Suppressor macrophage treated with lipopolysaccharide for 4 hours (primary cell): ENCODE measurements at places on chromosomes 7 and 10.

- no peak for DNase-seq
These were observed 1.8 kb downstream of the PSMG3 start for GRCh38 chr7:1567896-1568510.

- DNase-seq: no peak
These were observed 132.1 kb downstream of the STRA8 start for GRCh38 chr7:135365721-135366120.

DNA sequence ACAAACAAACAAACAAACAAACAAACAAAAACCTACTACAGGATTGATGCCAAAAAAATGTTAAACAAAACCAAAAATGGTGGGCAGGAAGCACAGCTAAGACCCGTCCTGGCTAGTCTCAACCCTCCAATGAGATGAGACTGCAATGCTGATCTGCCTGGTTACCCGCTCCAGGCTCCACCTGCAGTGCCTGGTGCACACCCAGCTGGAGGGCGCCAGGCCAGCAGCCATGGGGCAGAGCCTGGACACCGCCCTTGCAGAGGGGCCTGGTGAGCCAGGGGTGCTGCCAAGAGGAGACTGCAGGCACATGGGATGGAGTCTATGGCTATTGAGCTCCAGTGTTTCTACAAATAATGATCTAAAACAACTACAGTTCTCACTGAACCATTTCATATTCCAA is 107.0 kb downstream of the LARP4B start:
- no peak for DNase-seq

GRCh38 chr7:107563081-107563774 is 492 bp downstream of the COG5 start:
- peak; percentile 22 for DNase-seq

GRCh38 chr10:125153703-125154490 is 6.5 kb downstream of the CTBP2 start:
- DNase-seq: peak; percentile 49

DNA sequence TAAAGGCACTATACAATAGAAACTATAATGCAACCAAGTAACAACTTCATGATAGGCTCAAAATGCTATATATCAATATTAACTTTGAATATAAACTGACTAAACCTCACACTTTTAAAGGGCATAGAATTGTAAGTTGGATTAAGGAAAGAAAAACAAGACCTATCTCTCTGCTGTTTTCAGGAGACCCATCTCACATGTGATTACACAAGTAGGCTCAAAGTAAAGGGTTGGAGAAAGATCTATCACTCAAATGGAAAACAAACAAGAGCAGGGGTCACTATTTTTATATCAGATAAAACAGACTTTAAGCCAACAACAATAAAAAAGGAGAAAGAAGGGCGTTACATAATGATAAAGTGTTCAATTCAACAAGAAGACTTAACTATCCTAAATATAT is 155.5 kb downstream of the CDK14 start:
- no peak for DNase-seq

GRCh38 chr10:7507887-7508726 is 97.3 kb upstream of the SFMBT2 start:
- DNase-seq: no peak

DNA sequence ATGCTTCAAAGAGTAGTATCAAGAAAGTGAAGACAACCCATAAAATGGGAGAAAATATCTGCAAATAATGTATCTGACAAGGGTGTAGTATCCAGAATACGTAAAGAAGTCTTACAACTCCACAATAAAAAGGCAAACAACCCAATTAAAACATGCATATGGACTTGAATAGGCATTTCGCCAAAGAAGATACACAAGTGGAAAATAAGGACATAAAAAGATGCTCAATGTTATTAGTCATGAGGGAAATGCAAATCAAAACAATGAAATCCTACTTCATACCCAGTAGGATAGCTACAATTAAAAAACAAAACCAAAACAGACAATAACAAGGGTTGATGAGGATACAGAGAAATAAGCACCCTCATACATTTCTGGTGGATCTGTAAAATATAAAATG is 79.2 kb downstream of the NUDCD3 start:
- DNase-seq: no peak

GRCh38 chr10:110629680-110630191 is 14.4 kb upstream of the RBM20 start:
- no peak for DNase-seq

GRCh38 chr10:6464862-6465430 is 115.1 kb downstream of the PRKCQ start:
- DNase-seq: no peak

GRCh38 chr10:107098326-107098725 is 66.2 kb downstream of the SORCS1 start:
- no peak for DNase-seq

GRCh38 chr10:75544993-75545706 is 113.7 kb downstream of the LRMDA start:
- DNase-seq: no peak

DNA sequence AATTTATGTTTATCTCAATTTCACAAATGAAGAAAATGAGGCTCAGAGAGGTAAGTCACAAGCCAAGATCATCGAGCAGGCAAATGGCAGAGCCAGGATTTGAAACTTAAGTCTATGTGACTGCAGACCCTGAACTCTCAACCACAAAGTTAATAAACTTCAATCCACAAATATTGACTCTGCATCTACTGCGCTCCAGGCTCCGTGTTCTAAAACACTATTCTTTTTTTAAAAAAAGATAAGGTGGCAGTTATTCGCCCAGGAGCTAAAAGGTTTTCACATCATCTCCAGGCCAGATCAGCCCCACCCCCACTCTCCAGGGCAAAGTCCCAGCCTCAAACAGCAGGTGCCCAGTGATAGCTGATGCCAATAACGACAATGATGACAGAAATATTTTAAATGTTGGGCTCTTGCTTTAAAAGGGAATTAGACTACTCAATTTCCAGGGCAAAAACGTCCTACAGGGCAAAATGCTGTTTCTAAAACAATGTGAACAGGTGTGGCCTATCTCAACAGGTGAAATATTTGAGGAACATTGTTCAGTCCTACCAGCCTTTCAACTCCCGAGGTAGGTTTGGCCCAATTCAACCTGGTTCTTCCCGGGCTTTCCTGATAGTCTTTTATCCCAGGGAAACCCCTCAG is 85.2 kb downstream of the SORBS1 start:
- DNase-seq: no peak

DNA sequence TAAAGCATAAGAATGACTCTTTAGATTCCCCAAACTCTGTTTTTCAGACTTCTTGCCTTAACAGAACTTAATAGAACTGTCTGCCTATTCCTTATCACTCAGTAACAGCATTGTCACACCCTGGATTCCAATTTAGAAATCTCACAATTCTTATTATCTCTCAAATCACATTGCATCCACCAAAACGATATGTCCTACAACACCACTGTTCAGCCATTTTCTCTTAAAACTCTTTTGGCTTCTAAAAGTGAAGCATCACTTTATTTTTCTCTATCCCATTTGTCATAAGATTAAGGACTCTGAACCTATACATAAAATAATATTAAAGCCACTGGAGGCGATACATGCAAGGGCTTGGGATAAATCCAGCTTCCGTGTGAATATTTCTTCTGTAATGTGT is 1.2 kb upstream of the CPED1 start:
- no peak for DNase-seq

GRCh38 chr7:55970978-55971377 is 6.6 kb downstream of the NIPSNAP2 start:
- DNase-seq: no peak

GRCh38 chr7:73706126-73707044 is 13.1 kb downstream of the STX1A start:
- no peak for DNase-seq

DNA sequence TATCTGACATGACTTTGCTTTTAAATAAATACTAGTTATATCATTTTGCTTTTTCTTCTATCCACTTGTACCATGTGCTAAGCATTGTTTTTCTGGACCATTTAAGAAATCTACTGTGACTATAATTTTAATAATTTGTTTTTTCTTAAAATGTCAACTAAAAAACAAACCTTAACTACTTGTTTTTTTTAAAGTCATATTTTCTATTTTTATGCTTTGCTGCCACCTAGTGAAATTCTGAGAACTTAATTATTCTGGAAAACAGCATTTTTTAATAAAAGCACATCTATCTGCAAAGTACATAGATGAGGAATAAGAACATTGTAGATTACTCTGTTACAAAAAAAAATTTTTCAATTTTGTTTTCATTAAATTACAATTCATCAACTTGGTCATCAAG is 47.4 kb downstream of the ORC5 start:
- DNase-seq: peak; percentile 35

DNA sequence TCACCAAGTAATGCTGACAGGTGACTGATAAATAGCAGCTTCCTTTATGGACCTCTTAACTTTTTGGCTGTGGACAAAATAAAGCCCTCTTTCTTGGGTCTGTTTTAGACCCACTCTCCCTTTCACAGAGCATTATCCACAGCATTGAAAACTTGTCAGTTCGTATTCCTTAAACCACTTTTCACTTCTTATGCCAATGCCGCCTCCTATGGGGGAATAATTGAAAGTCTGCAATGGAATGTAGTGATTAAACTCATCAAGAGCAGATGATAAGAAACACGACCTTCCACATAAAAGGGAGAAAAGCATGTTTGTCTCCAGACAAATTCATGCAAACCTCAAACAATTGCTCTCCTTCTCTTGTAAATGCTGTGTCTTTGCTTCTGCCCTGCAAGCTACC is 153.4 kb downstream of the SORCS1 start:
- DNase-seq: peak; percentile 42

DNA sequence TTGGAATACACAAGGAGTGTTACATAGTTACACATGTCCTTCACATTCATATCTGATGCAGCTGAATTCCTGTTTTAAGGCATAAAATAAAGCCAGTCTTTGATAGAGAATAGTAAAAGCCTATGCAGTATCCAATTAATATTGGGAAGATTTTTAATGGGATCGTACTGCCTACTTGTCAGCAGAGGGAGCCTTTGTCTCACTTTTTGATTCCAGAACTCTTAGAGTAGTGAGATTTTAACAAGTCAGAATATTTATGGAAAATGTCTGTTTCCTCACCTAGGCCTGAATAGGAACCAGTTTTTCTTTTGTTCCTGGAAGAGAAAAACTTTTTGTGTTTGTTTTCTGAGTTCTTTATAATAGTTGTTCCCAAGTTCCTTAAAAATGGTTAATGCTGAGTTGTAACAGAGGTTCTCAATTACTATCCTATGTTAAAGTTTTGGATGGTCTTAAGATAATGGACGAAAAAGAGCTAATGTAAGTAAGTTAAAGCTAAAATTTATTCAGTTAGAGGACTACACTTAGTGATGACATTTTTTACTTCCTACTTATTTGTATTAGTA is 114.0 kb downstream of the BBS9 start:
- DNase-seq: peak; percentile 33

- DNase-seq: no peak
These were observed 6.2 kb downstream of the CLRN3 start for GRCh38 chr10:127886371-127887051.

DNA sequence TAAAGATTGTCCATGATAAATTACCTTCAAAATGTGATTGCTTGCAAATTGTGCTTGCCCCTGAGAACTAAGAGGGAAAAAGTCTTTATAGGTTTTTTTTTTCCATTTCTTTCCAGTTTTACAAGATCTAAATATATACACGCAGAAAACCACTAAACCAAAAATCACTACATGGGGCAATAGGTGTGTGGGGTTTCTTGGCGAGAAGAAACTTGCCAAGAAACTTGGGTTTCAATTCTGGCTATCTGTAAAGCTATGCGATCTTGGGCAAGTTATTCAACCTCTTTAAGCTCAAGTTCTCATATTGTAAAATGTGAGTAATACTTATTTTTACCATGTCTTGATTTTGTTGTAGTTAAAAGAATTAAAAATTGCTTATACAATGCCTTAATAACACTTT is 17.0 kb downstream of the CUBN start:
- no peak for DNase-seq

DNA sequence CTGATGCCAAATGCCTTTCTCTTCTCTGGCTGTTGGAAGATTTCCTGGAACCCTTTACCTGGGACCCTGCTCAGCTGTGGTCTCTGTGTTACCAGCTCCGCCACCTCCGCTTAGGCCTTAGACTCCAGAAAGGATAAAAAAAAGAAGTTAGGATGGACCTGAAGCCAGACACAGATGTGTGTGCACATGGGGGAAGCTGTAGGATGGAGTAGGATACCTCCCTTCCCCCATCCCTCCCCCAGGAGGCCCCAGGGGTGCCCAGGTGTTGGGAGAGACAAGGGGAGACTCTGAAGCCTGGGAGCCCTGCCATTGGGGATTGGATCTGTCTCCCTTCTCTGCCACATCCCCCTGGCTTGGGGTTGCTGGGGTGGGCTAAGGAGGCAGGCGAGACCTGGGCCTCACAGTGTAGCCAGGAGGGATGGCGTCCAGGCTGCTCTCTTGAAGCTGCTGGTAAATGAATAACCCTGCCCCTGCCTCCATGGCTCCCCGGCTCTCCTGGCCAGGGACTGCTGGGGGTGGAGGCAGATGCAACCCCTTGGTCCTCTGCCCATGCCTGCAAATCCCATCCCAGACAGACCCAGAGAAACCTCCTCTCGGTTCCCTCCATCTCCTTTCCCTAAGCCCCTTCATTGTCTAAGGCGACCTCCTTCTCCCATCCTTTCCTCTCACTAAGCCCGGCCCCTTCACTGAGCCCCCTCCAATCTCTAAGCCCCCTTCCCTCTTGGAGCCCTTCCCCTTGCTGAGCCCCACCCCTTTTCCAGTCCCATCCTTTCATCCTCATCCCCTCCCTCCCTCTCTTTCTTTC is 8.0 kb downstream of the CLDN3 start:
- no peak for DNase-seq

- no peak for DNase-seq
These were observed 435.6 kb upstream of the NFE2L3 start for GRCh38 chr7:25716421-25716820.

- no peak for DNase-seq
These were observed 135.3 kb upstream of the ITGB1 start for GRCh38 chr10:33093362-33093761.

DNA sequence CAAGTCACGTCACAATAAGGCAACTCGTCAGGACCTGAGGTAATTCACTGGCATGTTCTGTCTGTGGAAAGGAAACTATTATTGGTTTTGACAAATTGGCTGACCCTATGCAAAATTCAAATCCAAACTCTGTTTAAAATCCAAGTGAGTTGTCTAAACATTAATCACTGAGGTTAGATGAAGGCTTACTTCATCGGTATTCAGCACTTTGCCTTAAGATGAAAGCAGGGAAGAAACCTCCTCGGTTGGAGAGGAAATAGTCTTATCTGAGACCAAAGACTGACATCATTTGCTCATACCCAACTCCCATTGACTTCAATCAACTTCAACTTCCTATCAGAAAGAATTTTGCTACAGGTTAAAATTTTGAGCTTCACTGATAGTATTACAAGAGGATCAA is 355.1 kb upstream of the MBL2 start:
- no peak for DNase-seq

DNA sequence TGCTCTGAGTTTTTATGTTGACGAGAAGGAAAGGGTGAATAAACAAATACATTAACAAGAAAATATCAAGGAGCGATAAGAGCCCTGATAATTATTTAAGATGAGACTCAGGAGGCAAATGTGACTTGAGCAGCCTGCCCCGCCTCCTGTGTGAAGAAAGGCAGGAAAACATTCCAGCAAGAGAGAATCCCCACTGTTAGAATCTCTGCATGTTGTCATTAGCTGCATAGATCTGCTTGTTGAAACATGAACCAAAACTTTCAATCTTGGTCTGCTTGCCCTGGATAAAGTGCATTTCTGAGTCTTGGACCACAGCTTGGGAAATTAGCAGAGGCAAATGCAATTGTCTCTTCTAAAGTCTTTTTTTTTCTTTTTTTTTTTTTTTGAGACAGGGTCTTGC is 120.0 kb downstream of the DPP6 start:
- no peak for DNase-seq
